ENCODE measurements at places on chromosomes 4 and X.

DNA sequence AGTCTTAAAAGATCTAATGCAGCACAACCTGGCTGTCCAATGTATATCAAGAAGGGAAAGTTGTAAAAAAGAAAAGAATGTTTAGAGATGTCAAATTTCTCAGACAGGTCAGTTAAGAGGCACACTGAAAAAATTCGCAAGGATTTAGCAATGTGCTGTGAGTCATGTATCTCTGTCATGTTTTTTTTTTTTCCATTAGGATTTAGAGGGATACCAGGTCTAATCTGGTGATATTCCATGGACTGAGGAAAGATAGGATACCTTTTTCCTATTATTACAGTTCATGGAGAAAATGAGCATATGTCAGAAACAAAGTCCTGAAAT lies 815.4 kb upstream of the PCDH10 start:
- DNase-seq = no peak

DNA sequence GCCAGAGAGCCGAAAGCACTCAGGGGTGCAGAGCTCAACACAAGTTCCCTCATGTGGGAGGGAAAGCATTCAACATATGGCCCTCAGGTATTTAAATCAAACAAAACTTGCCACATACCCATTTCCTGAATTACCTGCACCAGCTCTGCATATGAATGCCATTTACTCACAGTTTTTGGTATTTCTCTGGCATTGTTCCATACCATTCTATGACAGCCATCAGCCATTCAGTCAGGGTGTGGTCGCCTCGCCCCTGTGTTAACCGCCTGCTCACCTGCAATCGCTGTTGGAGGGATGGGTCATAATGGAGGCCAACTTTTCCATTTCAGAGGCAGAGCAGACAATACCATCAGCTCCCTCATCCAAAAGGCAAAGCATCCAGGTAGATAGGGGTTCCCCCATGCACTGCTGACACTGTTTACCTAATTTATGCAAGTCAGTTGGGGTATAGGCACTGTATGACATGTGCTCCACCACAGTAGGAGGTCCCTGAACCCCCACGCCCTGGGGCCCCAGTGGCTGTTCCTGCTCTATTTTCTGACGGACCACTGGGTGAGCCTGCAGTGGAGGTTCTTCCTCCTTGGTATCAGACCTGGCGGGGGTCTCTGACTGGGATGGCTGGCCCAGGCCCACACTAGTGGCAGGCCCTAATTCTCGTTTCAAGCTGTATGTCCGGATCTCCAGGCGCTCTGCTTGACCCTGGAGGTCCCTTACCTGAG lies 227.1 kb downstream of the ADGRL3 start:
- no peak for DNase-seq

DNA sequence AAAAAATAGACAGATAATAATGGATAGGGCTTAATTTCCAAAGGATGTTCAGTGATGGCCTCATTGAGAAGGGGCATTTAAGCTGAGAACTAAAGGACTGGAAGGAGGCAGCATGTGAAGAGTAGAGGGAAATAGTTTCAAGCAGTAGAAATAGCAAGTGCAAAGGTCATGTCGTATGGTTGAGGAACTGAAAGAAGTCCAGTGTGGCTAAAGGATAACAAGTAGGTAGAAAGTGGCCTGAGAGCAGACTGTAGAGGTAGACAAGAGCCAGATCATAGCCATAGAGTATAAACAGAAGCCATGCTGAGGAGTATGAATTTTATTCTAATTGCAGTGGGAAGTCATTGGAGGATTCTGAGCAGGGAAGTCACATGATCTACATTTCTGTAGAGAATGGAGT lies 72.3 kb downstream of the GRIA3 start:
- DNase-seq = no peak

DNA sequence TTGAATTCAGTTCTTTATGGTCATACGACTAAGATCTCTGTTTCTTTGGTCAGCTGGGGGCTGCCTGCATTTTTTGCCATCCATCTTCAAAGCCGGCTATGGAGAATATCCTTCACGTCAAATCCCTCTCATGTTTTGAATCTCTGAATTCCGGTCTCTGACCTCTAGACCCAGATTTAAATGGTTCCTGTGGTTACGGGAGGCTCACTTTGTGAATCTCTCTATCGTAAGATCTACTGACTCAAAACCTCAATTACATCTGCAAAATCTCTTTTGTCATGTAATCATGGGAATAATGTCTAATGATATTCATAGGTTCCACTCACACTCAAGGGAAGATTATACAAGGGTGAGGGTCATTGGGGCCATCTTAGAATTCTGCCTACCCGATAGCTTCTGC lies 5.7 kb upstream of the MPC1L start:
- no peak for DNase-seq

DNA sequence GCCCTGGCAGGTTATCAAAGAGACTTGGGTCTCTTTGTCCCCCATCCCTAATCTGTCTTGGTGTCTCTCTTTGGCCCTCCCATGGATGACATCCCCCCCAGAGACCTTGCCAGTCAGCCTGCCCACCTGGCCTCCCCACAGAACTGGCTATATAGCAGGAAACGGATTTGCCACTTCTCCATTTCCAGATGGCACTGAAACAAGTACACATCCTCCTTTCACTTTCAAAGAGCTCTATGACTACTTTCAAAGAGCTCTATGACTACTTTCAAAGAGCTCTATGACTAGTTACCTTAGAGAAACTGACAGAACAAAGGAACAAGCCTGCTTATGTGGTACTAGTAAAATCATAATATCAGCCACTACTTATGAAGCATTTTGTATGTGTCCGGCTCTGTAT lies 175.3 kb downstream of the MAML3 start:
- DNase-seq = peak; percentile 74
